CD4-positive, alpha-beta T cell (primary cell): ENCODE measurements at places on chromosomes 13 and 19. TPM values are rescaled to one million over a fixed set of nuclear protein-coding genes. Genes with fewer than 3 reads are reported as not detected.

RASA3 gene
- 184 TPM for total RNA-seq

- no peak for DNase-seq
These were observed 24.2 kb downstream of the RASA3 start for GRCh38 chr13:114108141-114108761.

ARHGAP45 gene
- 861 TPM for total RNA-seq

DNA sequence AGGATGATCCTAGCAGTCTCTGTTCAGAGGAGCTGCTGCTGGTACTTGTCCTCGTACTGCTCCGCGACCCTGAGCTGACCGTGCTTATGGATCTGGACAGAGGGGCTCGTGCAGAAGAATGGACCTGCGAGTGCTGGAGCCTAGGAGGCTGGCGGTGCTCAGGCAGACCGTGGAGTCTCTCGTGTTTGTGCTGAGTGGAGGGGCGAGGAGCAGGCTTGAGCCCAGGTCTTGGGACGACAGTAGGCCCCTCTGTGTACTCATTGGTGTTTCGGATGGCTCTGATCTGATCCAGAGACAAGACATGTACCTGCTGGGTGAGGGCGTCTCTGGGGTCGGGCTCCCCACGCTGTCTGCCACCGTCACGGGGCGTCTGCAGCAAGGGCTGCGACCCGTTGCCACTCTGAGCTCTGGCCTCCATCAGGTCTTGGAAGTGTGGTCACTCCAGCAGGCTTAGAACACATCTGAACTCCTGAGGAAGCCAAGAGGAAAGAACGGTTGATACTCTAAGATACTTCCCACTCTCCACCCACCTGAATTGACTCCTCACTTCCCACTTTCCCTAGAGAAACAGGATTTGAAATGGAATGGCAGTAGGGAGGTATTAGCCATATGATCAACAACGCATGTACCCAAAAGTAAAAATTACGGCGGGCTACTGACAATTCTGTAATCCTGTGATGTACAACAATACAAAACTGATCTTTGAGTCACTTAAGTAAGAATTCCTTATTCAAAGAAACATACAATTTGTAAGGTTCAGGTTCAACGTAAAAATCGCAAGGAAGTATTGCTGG, 3.4 kb downstream of the SPRY2 start:
- DNase-seq = no peak

DNA sequence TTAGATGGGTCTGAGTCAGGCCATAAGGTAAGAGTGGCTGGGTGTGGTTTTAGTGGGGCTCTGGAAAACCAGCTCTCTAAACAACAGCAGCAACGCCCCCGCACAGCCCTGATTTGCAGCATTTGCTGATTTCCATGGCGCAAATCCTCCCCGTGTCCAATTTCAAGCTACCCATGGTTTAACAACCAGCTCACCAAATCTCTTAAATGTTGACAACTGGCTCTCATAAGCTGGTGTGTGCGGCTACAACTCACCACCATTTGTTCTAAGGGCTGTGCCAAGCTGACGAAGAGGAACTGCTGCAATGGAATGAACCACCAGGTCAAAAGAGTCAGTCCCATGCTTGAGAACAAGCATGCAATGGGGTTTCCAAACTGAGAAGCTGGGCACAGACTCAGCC, 22.9 kb downstream of the PARP4 start:
- DNase-seq = no peak

DNA sequence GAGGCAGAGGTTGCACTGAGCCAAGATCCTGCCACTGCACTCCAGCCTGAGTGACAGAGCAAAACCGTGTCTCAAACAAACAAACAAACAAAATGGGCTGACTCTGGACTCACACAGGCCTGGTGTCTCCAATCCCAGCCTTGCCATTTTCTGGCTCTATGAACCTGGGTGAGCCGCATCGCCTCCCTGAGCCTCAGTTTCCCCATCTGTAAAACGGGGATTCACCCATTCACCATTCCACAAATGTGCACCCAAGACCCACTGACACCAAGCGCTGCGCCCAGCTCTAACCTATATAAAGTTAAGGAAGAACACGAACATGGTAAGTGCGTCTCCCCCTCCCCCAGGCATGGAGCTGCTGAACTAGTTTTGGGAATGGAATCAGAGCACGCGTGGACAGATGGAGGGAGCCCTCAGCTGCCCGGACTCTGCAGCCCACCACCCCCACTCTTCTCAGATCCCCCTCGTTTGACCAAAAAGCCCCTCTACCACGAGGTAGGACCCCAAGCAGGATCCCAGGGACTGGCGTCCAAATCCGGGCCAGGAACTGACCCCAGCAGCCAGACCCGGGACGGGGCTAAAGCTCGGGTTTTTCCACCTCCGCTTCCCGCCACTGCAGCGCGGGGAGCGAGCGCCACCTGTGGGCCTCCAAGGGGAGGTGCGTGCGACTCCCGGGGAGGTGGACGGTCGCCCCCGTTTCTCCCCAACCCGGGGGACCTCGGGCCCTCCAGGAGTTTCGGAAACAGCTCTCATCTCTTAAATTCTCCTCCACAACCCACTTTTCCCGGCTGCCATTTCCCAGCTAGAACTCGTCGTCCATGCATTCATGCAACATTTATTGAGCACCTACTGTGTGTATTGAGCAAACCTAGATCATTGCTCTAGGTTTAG, 33.0 kb upstream of the ADGRE5 start:
- DNase-seq = peak; percentile 73

DNA sequence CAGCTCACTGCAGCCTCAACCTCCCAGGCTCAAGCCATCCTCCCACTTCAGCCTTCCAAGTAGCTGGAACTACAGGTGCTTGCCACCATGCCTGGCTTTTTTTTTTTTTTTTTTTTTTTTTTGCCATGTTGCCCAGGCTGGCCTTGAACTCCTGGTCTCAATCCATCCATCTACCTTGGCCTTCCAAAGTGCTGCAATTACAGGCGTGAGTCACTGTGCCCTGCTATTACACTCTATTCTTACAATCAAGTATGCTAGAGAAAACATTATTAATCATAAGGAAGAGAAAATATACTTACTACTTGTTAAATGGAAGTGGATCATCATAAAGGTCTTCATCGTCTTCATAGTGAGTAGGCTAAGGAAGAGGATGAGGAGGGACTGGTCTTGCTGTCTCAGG, 93.3 kb upstream of the DOCK9 start:
- DNase-seq = no peak

OR4F17 gene
- total RNA-seq = not detected

KASH5 gene
- total RNA-seq = not detected

GRCh38 chr13:74487091-74487722, 353.0 kb upstream of the KLF12 start:
- no peak for DNase-seq

GRCh38 chr13:92513672-92514071, 712.9 kb upstream of the GPC6 start:
- no peak for DNase-seq

GRCh38 chr13:27053902-27054595, 117.6 kb downstream of the USP12 start:
- DNase-seq = no peak
